ENCODE measurements at places on chromosomes 1 and 21. TPM values are rescaled to one million over a fixed set of nuclear protein-coding genes. Genes with fewer than 3 reads are reported as not detected.

Gene OPTC
- total RNA-seq: not detected

Gene TNFSF4
- 9.3 TPM for total RNA-seq

Gene TCHHL1
- not detected for total RNA-seq

Gene IL12RB2
- total RNA-seq: not detected

Gene TNFRSF9
- total RNA-seq: 3.1 TPM

Gene ELF3
- 0.29 TPM for total RNA-seq

Gene RNF2
- 31.1 TPM for total RNA-seq

Gene ANXA9
- total RNA-seq: under 0.01 TPM

Gene HIPK1
- 33.8 TPM for total RNA-seq

Gene CFHR1
- total RNA-seq: not detected

Gene ST7L
- 21.8 TPM for total RNA-seq

Gene KLHDC9
- 0.66 TPM for total RNA-seq

Gene OR2T29
- not detected for total RNA-seq

Gene EDARADD
- total RNA-seq: 0.43 TPM

Gene HRNR
- total RNA-seq: not detected

Gene CRP
- not detected for total RNA-seq

Gene GTF2B
- 36.3 TPM for total RNA-seq

Gene CD1E
- not detected for total RNA-seq

Gene CD48
- not detected for total RNA-seq

Gene ADAMTS5
- total RNA-seq: 14.9 TPM

Gene MSH4
- total RNA-seq: not detected

Gene OR2L13
- total RNA-seq: not detected

Gene CAMK2N1
- 6.3 TPM for total RNA-seq

Gene PHACTR4
- total RNA-seq: 11.2 TPM

Gene SLC25A34
- 0.43 TPM for total RNA-seq

Gene PCBP3
- total RNA-seq: 0.86 TPM

Gene LRRC3
- 0.29 TPM for total RNA-seq

Gene RNU11
- total RNA-seq: not detected

Gene FMO2
- under 0.01 TPM for total RNA-seq

All from placental pericyte (primary cell).